HepG2 (cell line): ENCODE measurements at places on chromosomes 1 and 21.

GRCh38 chr1:89720839-89721238 is 87.9 kb downstream of the LRRC8C start:
- DNase-seq, result no peak
- no peaks in the 10 kb centered on the region for H3K36me3 ChIP-seq
- no peaks in the 10 kb centered on the region for H3K4me1 ChIP-seq
- no peaks in the 10 kb centered on the region for H3K27me3 ChIP-seq

- H3K4me1 ChIP-seq, result peaks cover 20% of the 10 kb centered on the region
- no peak overlapping the region for H3K4me3 ChIP-seq
- H3K27me3 ChIP-seq, result no peaks in the 10 kb centered on the region
These were observed 154.2 kb upstream of the L1TD1 start for GRCh38 chr1:62040450-62040849.

DNA sequence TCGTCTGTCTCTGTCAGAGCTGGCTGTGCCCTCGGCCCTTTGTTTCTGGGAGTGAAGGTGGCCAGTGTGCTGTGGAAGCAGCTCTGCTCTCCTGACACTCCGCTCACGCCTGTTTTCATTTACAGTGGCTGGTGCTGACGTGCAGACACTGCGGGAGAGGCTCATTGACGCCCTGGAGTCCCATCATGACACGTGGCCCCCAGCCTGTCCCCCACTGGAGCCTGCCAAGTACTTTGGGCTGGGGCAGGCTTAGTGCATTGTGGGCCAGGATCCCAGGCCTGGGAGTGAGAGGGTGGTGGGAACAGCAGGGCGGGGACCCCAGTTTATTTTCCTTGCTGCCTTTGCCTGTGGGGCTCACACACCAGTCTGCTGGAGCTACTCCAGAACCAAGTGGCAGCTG is 21.1 kb downstream of the QSOX1 start:
- H3K4me3 ChIP-seq, result no peak overlapping the region
- DNase-seq, result no peak
- no peak overlapping the region for H3K27ac ChIP-seq
- H3K36me3 ChIP-seq, result no peaks in the 10 kb centered on the region
- H3K4me1 ChIP-seq, result peaks cover 5% of the 10 kb centered on the region

DNA sequence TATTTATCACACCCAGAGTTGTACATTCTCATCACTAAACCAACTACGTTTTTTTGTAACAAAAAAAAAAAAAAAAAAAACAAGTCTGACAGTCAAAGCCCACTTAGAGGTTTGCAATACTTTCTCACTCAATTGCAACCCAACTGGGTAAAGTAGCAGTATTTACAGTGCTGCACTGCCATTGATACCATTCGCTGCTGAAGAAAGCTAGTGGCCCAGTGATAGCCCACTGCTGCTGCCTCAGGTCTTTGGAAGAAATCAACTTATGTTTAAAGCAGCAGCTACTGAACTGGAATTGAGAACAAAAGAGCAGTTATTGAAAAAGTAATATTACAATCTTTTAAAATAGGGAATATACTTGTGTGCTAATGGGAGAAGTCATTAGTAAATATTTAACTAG is 2.7 kb downstream of the HNRNPU start:
- H3K36me3 ChIP-seq, result peaks cover 8% of the 10 kb centered on the region
- H3K27me3 ChIP-seq, result no peaks in the 10 kb centered on the region; the same call in 2 of the 3 replicates
- peaks cover 60% of the 10 kb centered on the region for H3K4me1 ChIP-seq
- DNase-seq, result no peak
- peak overlapping the region; percentile 62 for H3K4me3 ChIP-seq

DNA sequence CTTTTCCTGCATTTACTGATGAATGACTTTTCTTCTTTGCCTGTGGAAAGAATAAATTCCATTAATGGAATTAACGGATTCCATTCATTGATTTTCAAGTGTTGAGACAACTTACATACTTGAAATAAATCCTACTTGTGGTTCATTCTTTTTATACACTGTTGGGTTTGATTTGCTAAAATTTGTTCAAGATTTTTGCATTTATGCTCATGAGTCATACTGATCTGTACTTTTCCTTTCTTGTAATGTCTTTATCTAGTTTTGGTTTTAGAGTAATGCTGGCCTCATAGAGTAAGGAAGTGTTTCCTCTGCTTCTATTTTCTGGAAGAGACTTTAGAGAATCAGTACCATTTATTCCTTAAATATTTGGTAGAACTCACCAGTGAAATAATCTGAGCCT is 14.4 kb downstream of the UROD start:
- DNase-seq, result no peak
- no peaks in the 10 kb centered on the region for H3K4me1 ChIP-seq
- peaks cover 4% of the 10 kb centered on the region for H3K36me3 ChIP-seq
- no peaks in the 10 kb centered on the region for H3K27me3 ChIP-seq

DNA sequence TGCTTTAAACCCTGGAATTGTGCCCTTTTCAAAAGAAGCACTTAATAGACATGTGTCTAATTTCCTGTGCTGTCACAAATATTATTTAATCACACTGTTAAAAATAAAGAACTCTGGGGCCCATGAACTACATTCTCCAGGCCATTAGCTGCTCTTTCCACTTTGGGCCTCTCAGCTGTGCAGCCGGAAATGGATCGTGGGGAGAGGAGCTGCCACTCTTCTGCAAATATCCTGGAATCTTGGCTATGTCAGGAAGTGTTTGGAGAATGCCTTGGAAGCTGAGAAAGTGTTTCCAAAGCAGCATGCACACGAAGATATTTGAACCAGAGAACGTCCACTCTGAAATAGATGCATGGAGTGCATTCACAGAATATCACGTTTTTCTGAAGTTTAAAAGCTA is 27.5 kb upstream of the VPS26C start:
- peaks cover 15% of the 10 kb centered on the region; the same call in 1 of the 3 replicates for H3K27me3 ChIP-seq
- no peak overlapping the region for H3K4me3 ChIP-seq
- no peak overlapping the region for H3K27ac ChIP-seq
- H3K4me1 ChIP-seq, result peaks cover 8% of the 10 kb centered on the region; the same call in 1 of the 2 replicates

DNA sequence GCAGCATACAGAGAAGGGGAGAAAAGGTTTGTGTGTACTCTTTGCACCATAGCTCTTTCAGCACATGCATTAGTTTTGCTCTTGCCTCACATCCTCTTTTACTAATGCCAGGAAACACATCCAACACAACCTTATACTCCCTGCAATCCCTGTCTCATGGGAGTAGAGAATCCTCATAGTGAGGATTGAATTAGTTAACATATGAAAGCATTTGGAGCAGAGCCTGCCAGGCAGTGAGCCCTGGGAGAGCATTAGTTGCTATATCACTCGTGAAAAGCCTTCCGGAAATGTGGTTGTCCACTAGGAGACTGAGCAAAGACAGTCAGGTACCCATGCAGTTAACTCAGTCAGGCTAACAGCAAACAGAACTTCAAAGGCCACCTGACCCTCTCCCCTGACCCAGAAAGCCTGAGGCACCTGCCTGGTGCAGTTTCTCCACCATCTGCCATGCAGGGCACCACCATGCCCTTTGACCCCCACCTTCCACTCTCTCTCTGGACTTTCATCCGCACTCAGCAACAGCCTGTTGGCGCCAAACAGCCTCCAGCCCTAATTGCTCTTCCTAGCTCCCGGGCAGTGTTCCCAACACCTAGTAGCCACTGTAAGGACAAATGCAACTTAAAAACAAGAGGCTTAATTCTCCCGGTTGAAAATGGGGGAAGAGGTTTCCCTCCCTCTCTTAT is 14.9 kb upstream of the AGT start:
- H3K27ac ChIP-seq, result peak overlapping the region; percentile 94
- peak overlapping the region; percentile 3; the same call in 1 of the 2 replicates for H3K4me3 ChIP-seq
- peaks cover 94% of the 10 kb centered on the region for H3K4me1 ChIP-seq

DNA sequence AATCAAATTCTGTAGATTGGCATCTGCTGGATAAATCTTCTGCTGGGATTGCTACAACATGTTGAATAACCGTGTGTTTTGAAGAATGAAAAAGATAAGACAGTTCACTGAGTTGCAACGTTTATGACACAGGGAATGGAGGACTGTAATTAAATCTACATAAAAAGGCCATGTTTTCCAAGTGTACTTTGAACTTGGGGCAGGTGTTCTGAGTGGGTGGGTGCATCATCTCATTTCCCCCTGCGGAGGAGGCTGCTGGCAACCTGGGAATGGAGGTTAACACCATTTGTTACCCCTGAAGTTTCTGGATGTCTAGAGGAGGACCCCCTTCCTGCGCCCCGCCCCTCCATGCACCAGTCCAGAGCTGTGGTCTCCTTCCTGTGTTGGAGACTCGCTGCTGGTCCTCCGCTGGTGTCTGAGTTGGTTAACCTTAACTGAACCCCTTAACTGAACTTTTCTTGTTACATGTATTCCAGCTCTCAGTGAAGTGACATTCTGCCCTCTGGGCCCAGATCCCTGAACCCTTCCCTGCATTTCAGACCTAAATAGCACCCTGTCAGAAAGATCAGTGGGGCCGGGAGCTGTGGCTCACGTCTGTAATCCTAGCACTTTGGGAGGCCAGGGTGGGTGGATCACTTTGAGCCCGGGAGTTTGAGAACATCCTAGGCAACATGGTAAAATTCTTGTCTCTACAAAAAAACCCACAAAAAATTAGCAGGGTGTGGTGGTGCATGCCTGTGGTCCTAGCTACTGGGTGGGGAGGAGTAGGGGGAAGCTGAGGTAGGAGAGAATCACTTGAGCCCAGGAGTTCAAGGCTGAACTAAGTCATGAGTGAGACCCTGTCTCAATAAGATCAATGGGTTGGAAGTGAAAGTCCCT is 31.8 kb downstream of the UCK2 start:
- H3K36me3 ChIP-seq, result peaks cover 2% of the 10 kb centered on the region; the same call in 1 of the 2 replicates
- DNase-seq, result no peak
- no peaks in the 10 kb centered on the region for H3K27me3 ChIP-seq
- H3K4me3 ChIP-seq, result no peak overlapping the region
- peaks cover 55% of the 10 kb centered on the region for H3K4me1 ChIP-seq

DNA sequence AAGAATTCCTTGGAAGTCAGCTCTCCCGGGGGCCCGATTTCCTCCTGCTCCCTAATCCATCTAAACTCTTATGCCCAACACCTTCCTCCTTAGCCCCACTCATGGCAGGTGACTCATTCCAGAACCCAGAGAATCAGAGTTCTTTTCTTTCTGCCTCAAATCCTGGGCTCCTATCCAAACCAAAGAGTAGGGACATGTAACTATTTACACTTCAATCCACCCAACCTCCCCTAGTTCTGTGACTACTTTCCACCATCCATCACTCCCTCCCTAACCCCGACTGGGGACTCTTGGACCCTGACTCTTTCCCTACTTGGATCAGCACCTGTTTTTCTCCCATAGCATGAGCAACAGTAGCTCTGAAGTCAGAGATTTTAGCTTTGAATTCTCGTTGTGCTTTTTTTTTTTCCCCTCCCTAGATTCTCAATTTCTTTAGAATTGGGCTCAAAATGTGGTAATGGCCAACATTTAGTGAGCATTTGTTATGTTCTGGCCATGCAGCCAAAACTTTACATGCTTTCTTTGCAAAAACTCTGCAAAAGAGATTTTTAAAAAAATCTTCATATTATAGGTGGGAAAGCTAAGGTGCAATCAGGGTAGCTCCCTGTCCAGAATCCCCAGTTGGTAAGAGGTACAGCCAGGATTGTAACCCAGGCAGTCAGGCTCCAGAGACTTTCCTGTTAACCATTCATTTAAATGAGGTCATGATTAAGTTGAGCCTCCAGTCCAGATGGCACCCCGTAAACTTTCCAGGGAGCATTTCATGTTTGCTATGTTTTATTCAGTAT is 7.5 kb upstream of the CYP4A11 start:
- peaks cover 12% of the 10 kb centered on the region for H3K4me1 ChIP-seq
- H3K27ac ChIP-seq, result no peak overlapping the region
- peak; percentile 20 for DNase-seq
- no peak overlapping the region for H3K4me3 ChIP-seq
- no peaks in the 10 kb centered on the region for H3K27me3 ChIP-seq

GRCh38 chr21:33433425-33434114 is 30.4 kb downstream of the IFNGR2 start:
- H3K27me3 ChIP-seq, result no peaks in the 10 kb centered on the region
- peaks cover 25% of the 10 kb centered on the region for H3K36me3 ChIP-seq
- no peak for DNase-seq
- H3K4me3 ChIP-seq, result no peak overlapping the region
- no peaks in the 10 kb centered on the region for H3K4me1 ChIP-seq
- no peak overlapping the region for H3K27ac ChIP-seq

DNA sequence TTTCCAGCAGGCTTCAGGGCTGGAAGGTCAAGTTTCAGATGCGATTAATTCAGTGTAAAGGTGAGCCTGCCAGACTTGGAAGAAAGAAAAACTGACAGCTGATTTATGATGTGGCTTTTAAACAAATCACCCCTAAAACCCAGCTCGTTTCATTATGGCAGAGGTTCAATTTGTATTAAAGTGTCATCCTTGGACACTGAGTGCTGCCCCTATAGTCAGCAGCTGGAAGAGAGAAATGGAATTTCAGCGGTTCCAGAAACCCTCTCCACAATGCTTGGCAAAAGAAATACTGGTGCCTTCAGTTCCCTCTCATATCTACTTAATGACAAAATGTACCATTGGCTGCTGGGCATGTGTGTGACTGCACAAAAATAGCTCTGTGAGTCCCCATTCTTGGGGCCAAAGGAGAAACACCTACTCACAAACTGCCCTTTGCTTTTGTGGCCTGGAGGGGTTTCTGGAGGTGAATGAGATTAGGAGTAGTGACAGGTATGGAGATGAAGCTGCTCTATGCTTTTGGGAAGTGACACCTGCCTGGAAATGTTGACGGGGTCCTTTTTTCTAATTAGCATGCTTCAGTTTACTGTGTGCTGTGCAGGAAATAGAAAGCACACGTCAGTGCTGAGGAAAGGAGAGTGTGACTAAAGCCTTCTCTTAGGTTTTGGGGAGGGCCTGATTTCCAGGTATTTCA is 95.1 kb upstream of the TSPAN2 start:
- no peaks in the 10 kb centered on the region for H3K4me1 ChIP-seq
- DNase-seq, result no peak
- H3K27me3 ChIP-seq, result no peaks in the 10 kb centered on the region
- no peak overlapping the region for H3K27ac ChIP-seq

- H3K36me3 ChIP-seq, result no peaks in the 10 kb centered on the region
- H3K4me1 ChIP-seq, result no peaks in the 10 kb centered on the region
- peaks cover 7% of the 10 kb centered on the region; the same call in 1 of the 3 replicates for H3K27me3 ChIP-seq
- DNase-seq, result no peak
These were observed 674.5 kb downstream of the MATN1 start for GRCh38 chr1:30048905-30049304.

GRCh38 chr1:229153955-229154548 is 116.9 kb upstream of the RAB4A start:
- H3K4me3 ChIP-seq, result no peak overlapping the region
- no peak for DNase-seq
- no peak overlapping the region for H3K27ac ChIP-seq
- H3K27me3 ChIP-seq, result no peaks in the 10 kb centered on the region

DNA sequence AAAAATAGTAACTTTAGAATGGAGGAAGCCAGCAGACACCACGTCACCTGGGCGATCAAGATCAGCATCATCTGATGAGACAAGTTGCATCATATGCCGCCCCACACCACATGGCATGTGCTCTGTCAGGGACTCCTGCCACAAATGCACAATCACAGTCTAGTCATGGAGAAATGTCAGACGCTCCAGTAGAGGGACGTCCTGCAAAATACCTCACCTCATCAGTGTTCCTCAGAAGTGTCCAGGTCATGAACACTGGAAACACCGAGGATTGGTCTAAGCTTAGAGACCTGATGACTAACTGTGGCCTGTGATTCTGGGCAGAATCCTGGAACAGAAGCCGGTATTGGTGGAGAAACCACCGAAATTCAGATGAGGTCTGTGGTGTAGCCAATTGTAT is 14.3 kb downstream of the ADARB1 start:
- no peaks in the 10 kb centered on the region for H3K36me3 ChIP-seq
- H3K27me3 ChIP-seq, result no peaks in the 10 kb centered on the region; the same call in 1 of the 2 replicates
- no peak overlapping the region for H3K27ac ChIP-seq
- 0 out of 2 replicates have a peak, but pooled peaks cover 7% of the 10 kb centered on the region for H3K4me1 ChIP-seq
- DNase-seq, result no peak
